ENCODE measurements at places on chromosomes 13 and 19.

- no peak for DNase-seq
These were observed 4.9 kb downstream of the SSC5D start for GRCh38 chr19:55493052-55493644.

- DNase-seq, result no peak
These were observed 183.2 kb downstream of the GPC6 start for GRCh38 chr13:93409816-93410215.

DNA sequence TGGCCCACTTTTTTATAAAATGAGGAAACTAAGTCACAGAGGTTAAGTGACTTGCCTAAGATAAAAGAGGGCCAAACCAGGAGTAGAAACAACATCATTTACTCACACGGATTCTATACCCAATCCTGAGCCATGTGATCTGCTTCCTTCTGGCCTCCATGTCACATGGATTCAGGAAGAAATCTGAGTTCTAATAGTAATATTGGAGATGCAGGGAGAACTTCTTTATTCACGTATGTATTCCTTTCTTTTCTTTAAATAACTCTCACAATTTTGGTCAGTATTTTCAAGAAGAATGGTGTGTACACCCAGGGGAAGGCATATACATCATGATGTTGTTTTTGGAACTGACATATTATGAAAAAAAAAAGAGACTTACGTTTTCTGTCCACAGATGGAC is 1.8 kb downstream of the POSTN start:
- DNase-seq, result no peak

DNA sequence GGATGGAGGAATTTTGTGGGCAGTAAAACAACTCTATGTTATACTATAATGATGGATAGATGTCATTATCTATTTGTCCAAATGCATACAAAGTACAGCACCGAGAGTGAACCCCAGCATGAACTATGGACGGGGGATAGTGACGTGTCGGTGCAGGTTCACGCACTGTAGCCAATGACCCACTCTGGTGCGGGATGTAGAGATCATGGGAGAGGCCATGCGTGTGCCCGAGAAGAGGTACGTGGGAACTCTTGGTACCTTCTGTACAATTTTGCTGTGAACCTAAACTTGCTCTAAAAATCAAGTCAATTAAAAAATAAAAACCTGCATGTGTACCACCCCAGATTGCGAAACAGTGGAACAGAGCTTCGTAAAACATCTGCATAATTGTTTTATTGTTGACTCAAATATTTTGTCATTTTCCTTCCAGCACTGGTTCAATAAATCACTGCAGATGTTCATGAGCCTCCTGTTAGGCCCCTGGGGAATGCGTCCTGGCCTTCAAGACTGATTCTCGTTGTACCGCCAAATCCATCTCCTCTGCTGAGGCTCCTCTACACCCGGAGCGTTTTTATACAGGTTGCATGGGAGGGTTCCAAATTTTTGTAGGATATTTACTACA is 30.9 kb downstream of the COL4A1 start:
- no peak for DNase-seq

DNA sequence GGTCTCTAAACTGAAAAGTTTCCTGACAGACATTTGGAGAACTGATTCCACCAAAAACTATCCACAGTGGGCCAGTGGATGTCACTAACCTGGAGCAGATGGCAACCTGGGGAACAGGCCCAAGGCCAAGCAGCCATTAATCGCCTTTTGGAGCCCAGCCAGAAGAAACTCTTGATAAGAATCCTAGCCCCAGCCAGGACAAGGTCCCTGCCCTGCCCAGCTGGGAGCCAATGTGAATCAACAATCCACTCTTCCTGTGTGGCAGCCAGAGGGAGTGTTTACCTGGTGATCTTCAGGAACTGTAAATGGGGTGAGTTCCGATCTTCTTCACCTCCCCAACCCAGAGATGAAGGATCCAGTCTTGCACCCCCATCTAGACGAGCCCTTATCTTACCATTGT is 14.5 kb upstream of the IGSF23 start:
- no peak for DNase-seq

DNA sequence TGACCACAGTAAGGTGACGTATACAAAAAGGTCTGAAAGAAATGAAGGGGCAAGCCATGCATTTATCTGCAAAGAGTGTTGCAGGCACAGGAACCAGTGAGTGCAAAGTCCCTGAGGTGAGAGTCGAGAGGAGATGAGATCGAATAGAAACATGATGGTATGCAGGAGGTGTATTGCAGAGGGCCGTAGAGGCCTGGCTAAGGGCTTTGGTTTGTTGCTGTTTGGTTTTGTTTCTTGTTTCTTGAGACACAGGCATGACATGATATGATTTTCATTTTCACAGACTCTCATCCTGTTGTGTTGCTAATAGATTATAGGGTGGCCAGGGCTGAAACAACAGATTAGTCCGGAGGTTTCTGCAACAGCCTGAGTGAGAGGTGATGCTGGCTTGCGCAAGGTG is 80.4 kb downstream of the HSPH1 start:
- no peak for DNase-seq

DNA sequence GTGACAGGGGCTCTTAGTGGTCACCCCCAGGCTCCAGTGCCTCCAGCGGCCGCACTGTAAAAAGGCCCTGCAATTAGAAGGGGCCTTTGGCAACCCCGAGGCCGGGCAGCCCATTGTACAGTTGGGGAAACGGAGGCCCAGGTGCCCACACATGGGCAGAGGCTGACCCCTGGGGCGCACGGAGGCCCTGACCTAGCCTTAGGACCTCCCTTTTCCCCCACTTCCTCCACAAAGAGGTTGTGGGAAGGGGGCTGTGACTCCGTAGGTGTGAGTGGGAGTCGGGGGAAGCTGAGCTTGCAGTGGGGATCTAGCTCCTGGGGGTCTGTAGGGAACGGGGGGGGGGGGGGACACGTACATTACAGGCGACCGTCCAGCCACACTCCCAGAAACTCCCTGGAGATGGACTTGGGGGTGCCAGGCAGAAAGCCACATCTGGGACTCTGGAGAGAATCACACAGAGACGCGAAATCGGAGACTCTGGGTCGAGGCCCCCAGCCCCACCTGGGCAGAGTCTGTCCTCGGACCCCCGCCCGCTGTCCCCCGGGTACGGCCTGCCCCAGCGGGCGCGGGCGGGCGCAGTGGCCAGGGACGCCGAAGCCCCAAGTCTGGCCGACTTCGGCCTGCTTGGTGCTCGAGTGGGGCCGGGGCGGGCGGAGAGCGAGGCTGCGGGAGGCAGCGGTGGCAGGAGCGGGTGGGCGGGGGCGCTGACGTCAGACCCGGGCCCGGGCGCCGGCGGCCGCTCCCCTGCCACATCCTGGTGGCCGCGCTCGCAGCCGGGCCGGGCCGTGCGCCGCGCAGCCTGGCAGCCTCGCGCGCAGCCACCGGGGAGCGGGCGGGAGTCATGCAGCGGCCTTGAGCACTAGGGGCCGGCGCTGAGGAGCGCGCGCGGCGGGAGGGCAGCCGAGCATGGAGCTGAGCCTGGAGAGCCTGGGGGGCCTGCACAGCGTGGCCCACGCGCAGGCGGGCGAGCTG is at the start of gene ONECUT3:
Gene ONECUT3 (plus strand): TSS at position 750 of the 972 bp plus-strand sequence. CDS start 157 bp downstream, at position 907.
- DNase-seq, result no peak

- DNase-seq, result no peak
These were observed 11.6 kb upstream of the RAP2A start for GRCh38 chr13:97422118-97423054.

GRCh38 chr13:94112227-94112626 is 367.3 kb downstream of the DCT start:
- no peak for DNase-seq

DNA sequence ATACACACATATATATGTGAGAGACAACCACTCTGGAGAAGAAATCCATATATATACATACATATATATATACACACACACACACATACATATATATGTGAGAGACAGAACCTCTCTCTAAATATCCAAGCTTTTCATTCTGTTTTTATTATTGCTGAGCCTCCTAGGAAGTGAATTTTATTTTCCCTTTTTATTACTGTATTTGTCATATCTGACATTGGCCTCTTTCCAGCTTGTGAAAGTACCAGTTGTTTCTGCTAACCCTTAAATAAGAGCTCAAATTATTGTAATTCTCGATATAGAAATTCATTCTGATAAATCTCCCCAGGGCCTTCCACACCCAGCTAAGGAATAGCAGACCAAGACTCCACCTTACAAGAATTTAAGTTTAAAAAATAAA is 81.0 kb downstream of the NUFIP1 start:
- DNase-seq, result no peak

DNA sequence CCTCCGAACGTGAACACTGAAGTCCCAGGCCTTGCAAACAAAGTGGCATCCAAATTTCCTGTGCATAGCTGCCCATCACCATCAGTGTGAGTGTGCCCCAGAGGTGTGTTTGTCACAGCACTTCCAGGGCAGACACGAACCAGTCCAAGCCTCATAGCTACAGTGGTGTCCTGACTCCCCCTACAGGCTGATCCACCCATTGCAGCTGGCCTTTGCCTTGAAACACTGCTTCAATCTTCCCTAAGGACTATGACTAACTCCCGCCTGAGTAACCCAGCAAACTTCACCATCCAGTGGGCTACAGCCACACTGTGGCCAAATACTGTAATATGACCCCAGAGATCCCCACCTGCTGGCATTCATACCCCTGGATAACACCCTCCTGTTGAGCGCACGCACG is 3.9 kb downstream of the ZNF266 start:
- DNase-seq, result peak; percentile 1

GRCh38 chr13:40094056-40094455 is 438.6 kb downstream of the COG6 start:
- no peak for DNase-seq

DNA sequence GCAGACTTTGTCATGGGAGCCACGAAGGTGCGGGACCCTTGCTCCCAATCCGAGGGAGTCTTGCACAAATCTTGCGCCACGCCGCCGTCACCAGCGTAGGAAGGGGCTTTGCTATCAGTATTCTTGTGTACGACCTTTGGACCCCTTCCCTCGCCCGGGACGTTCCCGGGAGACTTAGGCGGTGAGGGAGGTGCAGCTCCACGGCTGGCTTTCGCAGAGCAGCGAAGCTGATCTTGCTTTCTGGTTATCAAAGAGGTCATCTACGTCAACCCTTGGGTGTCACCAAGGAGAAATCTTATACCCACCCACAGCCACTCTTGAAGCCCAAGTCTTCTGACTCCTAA is 583 bp downstream of the TECR start:
- DNase-seq, result no peak

- DNase-seq, result no peak
These were observed 489.7 kb downstream of the COG6 start for GRCh38 chr13:40145139-40145538.

GRCh38 chr19:35502751-35503150 is 10.7 kb downstream of the DMKN start:
- DNase-seq, result no peak

- DNase-seq, result no peak
These were observed 136.0 kb downstream of the DCLK1 start for GRCh38 chr13:35995136-35995535.

- DNase-seq, result no peak
These were observed 5.1 kb downstream of the LYPD5 start for GRCh38 chr19:43797118-43797517.

DNA sequence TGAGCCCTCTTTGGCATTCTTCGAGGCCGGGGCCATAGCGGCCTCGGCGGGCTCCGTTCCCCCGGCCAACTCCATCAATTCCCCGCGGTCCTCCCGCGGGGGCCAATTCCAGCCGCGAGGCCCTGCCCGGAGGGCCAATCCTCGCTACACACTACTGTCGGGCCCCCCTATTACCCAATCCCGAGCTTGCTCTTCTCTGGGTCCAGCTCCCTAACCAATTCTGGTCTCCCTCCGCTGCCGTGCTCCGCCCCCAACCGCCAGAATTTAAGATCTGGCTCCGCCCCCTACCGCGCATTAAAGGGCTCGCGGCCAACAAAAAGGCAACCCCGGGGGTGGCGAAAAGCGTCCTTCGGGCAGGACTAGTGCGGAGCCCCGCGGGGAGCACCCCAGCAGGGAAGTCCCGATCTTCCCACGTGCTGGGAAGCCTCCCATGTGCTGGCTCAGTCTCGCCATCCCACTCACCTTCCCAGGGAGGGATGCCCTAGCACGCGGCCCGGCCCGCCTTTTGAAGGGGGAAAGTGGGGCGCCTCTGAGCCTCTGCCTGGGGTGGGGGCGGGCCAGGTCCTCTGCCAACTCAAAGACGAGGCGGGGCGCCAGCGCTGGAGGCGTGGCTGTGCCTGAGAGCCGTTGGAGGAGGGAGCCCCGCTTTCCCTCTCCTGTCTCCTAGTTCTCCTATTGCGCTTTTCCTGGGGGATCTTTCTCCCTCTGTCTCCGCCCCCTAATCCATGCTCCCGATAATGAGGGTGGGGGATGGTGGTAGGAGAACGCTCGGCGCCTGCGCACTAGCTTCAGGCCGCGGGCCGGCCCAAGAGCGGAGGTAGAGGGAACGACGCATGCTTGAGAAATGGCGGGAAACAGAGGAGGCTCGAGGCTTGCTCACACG is 3.5 kb downstream of the LIPE start:
- peak; percentile 66 for DNase-seq

- DNase-seq, result peak; percentile 81
These were observed 8.1 kb upstream of the ZNF784 start for GRCh38 chr19:55632463-55632834.

GRCh38 chr13:21218351-21219035 is 42.0 kb downstream of the MRPL57 start:
- no peak for DNase-seq

DNA sequence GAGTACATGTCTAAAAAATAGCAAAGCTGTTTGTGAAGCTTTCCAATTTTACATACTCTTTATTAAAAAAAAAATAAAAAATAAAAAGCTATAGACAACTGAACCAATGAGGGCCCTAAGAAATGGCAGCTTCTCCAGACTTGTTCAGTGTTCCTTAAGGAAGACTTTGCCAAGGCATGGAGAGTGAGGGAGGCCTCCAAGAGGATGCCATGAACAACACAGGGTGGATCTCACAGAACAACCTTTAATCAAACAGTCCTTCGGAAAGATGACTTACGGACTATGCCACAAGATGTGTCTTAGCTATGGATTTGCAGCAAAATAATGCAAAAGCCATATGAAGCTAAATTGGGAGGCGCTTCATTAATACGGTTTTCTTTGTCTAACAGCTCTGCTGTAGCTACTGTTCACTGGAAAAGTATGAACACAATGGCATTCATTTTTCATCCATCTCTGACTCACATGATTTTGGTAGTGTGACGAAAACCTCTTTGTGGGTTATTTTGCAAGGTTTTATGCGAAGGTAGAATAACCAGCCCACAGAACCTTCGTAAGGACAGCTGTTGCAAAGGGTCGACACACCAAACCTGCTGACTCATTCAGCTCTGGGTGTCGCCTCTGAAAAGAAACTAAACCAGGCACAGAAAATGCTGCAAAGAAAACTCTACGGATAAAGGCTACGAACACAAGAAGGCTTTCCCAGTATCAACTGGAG is 27.7 kb downstream of the EFNB2 start:
- no peak for DNase-seq

DNA sequence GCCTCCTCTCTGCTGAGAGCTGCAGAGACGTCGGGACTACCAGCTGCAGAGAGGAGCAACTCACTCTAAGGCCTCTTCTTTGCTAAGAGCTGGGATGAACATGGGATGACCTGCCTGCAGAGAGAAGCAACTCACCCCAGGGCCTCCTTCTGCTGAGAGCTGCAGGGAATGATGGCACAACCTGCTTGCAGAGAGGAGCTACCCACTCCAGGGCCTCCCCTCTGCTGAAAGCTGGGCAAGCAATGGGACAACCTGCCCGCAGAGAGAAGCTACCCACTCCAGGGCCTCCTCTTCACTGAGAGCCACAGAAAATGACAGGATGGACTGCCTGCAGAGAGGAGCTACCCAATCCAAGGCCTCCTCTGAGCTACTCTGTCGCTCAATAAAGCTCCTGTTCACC is 6.9 kb upstream of the MLLT1 start:
- DNase-seq, result no peak

Data from NCI-H1092 treated with DMSO at 0.1 percent for 48 hours (cell line).